ENCODE measurements at places on chromosomes 12 and 14.

GRCh38 chr12:65756956-65757511 lies 67.2 kb upstream of the HMGA2 start:
- no peak for DNase-seq

- DNase-seq = no peak
Measured at GRCh38 chr12:19052689-19053088, 76.8 kb upstream of the PLEKHA5 start.

DNA sequence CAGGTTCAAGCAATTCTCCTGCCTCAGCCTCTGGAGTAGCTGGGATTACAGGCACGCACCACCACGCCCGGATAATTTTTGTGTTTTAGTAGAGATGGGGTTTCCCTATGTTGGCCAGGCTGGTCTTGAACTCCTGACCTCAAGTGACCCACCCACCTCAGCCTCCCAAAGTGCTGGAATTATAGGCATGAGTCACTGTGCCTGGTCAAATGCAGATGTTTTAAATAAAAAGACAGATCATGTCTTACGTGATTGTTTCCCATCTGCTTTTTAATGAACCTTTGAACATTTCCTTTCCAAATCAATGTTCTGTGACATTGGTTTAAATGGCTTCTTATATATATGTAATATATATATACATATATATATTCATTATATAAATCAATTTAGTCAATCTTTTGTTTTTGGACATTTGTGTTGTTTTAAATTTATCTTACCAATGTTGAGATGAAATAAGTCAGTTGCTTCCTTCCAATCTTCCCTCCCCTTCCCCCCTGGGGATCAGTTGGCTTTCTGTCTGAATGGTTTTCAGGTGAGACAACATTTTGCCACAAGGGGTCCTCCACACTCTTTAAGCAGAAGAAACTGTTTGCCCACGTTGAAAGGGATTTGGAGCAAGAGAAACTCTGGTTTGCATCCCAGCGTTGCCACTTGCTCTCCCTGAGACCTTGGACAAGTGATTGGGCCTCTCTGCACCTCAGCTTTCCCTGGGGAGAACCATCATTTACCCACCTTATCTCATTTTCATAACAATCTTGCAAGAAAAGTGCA lies 47.6 kb upstream of the RBM19 start:
- DNase-seq = peak; percentile 33

DNA sequence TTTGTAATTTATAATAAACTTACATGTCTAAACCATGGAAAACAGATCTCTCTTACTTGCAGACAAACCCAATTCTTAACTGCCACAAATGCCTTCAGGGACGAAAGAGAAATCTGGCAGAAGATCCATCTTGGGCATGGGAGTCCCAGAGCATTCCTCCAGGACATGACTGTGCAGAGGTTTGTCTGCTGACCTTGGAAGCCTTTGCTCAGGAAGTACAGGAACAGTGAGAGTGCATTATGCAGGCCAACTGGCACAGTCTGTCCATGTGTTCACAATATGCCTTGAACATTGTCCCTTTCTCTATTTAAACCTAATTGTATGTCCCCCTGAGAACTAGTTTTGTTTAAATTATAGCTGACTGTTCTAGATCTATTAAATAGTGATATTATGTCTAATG lies 467.1 kb downstream of the ATP23 start:
- DNase-seq = no peak

- DNase-seq = no peak
Measured at GRCh38 chr14:80136358-80136757, 74.9 kb downstream of the DIO2 start.

DNA sequence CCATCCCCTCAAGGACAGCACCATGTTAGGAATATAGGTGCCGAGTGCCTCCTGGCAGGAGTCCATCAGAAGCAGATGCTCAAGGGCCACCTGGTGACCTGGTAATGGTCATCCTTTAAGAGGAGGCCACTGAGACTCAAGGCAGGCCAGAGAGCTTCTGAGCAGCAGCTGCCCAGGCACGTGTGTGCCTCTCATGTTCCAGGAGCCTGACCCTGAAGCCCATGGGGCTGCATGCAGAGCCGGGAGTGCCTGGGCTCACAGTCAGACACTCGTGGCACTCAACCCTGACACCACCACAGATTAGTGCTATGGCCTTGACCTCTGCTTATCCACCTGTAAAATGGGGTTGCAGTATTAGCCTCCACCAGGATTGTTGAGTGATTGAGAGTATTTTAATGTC lies 45.6 kb downstream of the C14orf132 start:
- no peak for DNase-seq

- DNase-seq = no peak
Measured at GRCh38 chr12:13843841-13844240, 137.6 kb downstream of the GRIN2B start.

- DNase-seq = no peak
Measured at GRCh38 chr14:89853936-89854693, 100.4 kb downstream of the EFCAB11 start.

GRCh38 chr12:7497661-7498060 lies 5.9 kb downstream of the CD163 start:
- DNase-seq = no peak

DNA sequence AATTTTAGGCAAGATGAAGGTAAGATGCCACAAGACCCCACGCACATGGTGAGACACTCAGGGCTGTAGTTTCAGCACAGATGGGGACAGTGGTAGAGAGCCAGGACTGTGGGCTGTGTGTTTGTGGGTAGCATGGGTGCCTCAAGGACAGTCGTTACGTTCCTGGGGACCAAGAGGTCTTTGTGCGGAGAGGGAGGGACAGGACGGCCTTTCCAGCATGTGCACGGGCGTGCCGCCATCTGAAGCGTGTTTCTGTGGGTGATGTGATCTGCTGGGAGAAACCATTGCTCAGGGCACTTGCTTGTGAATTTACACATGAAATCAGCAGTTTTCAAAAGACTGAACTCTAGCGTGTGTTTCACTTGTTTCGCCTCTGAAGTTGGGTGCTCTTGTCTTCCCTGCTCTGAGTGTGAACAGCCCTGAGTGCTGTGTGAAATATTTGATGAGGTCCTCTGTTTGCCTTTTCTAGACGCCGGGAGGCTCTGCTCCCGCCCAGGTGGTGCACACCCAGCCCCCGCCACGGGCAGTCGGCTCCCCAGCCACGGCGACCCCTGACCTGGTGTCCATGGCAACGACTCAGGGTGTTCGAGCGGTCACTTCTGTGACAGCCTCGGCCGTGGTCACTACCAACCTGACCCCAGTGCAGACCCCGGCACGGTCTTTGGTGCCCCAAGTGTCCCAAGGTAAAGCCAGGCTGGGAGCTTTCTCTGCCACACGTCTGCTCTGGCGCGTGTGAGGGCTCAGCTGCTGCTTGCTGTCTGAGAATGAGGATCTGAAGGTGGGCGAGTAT lies 82.3 kb downstream of the DDX51 start:
- DNase-seq = no peak

DNA sequence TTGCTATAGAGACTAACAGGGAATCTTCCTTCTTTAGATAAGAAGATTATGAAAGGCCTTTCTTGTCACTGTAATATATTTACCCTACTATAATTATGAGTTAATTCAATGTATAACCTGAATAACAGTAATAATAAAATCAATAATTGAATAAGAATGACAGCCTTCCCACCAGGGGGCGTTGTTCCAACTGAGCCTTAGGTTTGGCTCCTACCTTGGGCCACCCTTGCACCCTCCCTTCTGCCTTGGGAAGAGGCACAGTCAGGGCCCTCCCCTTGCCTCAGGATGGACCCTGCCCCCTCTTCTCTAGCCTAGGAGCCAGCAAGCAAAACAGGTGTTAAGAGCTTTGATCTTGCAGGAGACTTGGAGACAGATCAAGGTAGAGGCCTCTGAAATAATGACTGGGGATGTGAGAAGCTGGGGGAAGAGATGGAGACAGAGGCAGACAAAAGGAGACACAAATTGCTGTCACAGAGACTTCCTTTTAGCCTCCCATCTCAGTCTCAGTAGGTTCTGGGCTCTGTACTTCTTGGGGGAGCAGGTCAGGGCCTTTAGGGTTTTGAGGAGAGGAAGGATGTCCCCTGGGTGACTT lies 40.1 kb upstream of the CISTR start:
- peak; percentile 62 for DNase-seq

DNA sequence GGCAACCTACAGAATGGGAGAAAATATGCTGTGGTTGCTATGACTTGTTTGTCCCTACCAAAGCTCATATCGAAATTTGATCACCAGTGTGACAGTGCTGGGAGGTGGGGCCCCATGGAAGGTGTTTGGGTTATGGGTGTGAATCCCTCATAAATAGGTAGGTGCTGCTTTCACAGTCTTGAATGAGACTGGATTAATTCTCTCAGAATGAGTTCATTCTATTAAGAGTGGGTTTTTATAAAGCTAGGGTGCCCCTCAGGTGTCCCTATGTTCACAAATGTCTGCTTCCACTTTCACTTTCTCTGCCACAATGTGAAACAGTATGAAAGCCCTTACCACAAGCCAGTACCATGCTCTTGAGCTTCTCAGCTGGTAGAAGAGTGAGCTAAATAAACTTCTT lies 133.5 kb downstream of the CPNE8 start:
- DNase-seq = no peak

DNA sequence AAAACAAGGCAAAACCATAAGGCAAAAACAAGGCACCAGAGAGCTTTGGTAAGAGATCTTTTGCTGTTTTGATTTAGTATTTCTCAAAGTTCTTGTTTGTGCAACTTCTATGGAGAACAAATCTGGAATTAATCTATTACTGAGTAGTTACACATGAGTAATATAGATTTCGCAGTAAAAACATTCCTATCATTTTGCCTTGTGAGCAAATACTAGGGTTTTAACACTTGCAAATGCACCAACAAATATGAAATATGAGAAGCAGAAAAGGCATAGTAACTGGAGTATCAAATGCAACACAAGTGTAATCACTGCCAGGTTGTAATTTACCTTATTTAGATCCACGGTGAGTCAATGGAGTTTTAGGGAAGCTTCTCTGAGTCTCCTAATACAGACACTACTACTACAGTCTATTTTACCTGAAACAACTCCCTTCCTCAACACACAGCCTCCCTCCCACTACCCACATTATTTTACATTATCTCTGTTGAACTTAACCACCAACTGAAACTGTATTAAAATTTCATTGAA lies 324.1 kb downstream of the FLRT2 start:
- no peak for DNase-seq

- DNase-seq = peak; percentile 28
Measured at GRCh38 chr12:57983146-57983857, 41.9 kb downstream of the ATP23 start.

GRCh38 chr12:31261744-31262143 lies 64.2 kb downstream of the SINHCAF start:
- DNase-seq = no peak

DNA sequence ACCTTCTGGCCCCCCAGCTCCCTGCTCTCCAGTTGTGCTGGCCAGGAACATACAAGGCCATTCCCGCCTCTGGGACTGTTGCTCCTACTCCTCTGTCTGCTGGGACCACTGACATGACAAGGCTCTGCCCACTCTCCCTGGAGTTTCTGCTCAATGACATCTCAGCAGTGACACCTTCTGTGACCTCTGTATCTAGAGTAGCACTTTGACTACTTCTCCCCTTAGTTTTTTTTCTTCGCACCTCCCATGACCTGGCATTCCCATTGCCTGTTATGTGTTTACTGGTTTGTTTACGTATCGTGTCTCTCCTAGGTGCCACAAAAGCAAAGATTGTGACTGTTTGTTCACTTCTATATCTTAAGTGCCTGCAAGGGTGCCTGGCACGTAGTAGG lies 40.1 kb upstream of the TMEM263 start:
- no peak for DNase-seq

DNA sequence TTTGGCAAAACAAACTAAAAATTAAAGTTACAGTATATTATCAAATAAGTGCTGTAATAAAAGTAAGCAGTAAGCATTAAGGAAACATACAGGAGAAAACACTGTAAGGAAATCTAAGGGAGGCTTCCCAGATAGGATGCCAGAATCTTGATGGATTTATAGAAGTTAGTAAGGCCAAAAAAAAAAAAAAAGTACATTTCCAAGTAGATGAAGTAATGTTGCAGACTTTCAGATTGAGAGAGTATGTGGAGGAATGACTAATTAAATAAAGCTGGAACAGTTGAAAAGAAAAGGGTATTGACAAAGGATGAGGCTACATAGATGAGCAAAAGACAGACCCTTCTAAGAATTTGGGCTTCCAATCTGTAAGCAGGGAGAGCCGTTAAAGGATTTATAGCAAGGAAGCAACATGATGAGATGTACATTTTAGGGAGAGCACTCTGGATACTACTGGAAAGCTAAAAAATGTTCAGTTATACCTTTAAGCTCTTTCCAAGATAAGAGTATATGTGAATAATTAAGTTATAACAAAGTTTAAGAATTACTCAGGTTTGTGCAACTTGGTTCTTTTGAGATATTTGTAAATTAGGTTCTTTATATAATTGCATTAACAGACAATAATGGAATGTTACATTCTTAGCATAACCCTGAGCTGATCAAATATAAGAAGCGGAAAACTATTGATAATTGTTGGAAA lies 87.5 kb upstream of the MON2 start:
- DNase-seq = no peak

GRCh38 chr12:87202189-87202588 lies 827.0 kb downstream of the C12orf50 start:
- no peak for DNase-seq

DNA sequence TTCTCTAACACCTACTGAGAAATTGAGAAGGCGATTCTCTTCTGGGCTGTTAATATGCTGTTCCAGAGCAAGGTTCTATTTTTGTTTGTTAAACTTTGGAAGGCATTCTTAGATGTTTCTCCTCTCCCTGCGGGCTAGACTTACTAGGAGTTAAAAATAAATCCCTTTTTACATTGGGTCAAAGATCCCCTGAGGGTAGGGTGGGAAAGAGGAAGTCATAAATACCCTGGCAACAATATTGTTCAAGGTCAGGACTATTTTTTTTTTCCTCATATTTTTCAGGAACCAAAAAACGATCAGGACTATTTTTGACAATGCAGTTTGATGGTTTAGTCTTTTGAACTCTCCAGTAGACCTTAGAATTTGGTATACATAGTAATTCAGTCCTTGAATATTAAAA lies 12.0 kb upstream of the SLC2A14 start:
- no peak for DNase-seq

GRCh38 chr14:92693998-92694795 lies 54.2 kb downstream of the LGMN start:
- no peak for DNase-seq

- peak; percentile 40 for DNase-seq
Measured at GRCh38 chr12:104137001-104137901, 759 bp downstream of the NFYB start.

Data from HAP-1 (cell line).